Stimulated activated CD8-positive, alpha-beta memory T cell treated with anti-CD3 and anti-CD28 coated beads, Interleukin-7, amount 100 ng/mL, for 4 hours (primary cell): ENCODE measurements at places on chromosomes 7 and 10.

GRCh38 chr10:59741048-59741447, 12.2 kb downstream of the MRLN start:
- no peak for DNase-seq

DNA sequence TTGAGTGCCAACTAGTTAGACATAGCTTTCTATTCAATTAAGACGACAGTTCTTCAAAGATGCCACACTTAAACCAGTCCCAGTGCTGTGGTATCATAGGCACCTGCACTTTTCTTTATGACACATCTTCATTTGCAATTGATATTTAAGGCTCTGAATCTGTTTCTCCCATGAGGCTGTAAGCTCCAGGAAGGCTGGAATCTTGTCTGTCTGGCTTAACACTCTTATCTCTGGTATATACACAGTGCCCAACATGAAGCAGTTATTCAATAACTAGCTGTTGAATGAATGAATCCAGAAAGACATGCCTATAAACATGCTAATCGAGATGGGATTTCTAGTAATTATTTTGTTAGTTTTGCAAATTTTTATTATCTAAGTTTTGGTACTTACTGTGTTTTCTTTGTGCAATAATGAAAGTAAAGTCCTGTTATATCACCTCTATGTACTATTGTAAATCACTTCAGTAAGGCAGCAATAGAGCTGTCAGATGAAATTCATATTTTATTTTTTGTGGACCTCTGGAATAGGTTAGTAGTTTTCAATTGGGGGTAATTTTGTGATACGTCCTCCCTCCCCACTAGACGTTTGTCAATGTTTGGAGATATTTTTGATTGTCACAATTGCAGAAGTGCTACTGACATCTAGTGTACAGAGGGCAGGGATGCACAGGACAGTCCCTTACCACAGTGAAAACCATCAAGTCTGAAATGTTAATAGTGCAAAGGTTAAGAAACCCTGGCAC, 51.3 kb upstream of the STEAP4 start:
- DNase-seq = no peak

GRCh38 chr10:1048349-1048731, 579 bp downstream of the IDI1 start:
- peak; percentile 60 for DNase-seq

DNA sequence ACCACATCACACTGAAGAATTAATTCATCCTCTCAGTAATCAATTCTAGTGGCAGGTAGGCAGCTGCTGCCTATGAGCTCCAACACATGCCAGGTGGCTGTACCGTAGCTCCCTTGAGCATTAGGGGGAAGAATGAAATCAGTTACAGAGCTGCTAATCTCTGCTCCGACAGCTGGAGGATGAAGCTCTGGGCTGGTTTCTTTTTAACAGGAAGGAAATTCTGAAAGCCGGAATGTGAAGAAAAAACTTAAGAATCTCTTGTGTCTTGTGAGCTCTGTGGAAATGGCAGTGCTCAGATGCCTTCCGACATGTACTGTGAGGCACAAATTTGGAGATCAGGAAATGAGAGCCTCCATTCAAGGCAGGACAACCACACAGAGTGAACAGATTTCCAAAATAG, 2.8 kb upstream of the AHCYL2 start:
- no peak for DNase-seq

DNA sequence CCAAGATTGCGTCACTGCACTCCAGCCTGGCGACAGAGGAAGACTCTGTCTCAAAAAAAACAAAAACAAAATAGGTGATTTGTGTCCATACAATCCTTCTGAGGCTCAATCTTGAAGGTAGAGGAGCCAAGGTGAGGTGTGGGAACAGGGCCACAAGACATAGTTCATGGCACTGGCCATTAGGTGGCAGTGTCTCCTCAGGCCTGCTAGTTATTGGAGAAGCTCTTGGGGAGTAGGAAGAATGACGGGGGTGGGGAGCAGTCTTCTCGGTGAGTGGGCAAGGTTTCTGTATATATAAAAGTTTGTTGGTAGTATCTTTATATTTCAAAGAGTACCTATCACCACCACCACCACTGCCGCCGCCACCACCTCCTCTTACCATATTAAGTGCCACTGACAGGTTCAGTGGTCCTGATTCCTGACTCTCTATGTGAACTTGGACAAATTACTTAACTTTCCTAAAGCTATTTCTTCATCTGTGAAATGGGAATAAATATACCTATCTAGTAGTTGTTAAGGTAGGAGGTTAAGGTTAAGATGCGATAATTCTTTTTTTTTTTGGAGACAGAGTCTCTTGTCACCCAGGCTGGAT, 24.0 kb downstream of the CCSER2 start:
- peak; percentile 58 for DNase-seq

GRCh38 chr10:119807960-119808697, 64.5 kb downstream of the MCMBP start:
- no peak for DNase-seq

DNA sequence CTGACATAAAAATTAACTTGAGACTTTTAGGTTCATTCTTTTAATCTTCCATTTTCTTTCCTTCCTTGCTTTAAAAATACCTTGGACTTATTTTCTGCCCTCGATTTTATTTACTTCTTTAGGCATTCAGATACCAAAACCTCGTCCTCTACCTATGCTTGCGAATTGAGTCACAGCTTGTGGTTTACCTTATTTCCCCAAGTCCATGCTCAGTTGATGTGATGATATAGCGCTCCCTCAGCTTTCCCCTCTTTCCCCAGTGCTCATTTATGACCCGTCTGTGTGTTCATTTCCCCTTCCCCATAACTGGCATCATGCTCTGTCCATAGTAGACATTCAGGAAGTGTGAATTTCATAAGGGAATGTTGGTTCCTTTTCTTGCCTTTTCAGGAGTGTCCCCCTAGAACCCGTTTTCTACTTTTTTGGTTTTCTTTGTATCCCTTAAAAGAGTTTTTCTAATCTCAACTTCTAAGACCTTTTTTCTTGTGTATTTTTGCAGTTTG, 19.1 kb upstream of the PRKRIP1 start:
- no peak for DNase-seq

DNA sequence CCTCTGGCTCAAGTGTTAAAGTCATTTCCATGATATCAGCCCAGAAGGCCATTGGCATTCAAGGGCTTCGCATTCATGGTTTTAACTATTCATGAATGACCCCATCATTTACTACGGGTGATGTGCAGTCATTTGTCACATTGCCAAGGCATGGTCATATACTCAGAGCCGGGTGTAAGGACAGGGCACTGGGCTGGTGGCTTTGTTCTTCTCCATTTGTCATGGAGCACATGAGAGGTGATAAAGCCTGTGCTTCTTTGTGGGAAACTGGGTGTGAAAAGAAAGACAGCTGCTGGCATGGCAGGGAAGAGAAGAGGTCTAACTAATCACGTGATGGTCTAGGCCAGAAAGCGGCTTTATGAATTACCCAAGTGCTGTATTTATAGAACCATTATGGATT, 132.2 kb upstream of the PLXNA4 start:
- no peak for DNase-seq

- DNase-seq = no peak
Measured at GRCh38 chr10:125611756-125612155, 71.2 kb downstream of the TEX36 start.

DNA sequence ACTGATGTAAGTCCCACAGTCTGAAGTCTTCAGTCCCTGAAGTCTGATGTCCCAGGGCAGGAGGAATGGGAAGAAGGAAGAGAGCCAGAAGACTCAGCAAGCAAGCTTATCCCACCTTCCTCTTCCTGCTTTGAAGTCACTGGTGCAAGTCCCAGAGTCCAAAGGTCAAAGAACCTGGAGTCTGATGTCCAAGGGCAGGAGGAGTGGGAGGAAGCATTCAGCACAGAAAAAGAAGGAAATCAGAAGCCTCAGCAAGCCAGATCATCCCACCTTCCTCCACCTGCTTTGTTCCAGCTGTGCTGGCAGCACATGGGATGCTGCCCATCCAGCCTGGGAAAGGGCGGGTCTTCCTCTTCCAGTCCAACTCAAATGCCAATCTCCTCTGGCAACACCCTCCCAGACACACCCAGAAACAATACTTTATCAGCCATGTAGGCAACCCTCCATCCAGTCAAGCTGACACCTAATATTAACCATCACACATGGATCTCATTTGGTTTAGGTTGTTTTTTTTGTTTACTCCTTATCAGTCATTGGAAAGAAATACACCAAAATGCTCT, 50.9 kb downstream of the ADAM12 start:
- no peak for DNase-seq

DNA sequence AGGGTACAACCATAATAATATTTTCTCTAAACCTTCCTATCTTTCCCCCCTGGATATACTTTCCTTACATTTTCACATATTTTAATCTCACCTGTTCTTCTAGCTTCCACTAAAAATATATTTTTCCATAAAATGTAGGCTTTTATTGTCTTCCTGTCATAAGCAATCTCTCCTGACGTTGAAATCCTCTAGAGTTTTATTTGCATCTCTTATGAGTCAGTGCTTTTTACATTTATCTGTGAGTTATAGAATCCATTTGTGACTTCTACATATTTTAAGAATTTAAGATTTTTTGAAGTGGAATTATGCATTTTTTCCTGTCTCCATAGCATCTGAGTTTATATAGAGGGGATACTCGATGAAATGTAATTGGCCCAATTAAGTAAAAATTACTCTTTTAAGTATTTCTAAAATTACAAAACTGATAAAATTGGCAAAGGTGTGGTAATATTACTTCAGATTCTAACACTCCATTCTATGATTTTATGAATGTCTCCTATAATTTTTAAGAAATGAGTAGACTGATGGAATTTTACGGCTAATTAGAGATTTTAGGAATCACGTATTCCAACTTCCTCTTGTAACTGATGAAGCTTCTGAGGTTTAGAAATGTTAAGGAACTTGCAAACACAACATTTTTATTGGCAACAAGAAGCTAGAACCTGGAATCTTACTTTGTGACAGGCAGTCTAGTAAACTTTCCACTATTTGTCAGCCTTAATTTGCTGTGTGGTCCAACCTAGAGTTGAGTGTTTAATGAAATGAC, 422.9 kb upstream of the SEMA3A start:
- no peak for DNase-seq

GRCh38 chr7:48009954-48010353, 19.0 kb downstream of the SUN3 start:
- no peak for DNase-seq

- DNase-seq = no peak
Measured at GRCh38 chr10:110932505-110933180, 13.2 kb downstream of the SHOC2 start.

DNA sequence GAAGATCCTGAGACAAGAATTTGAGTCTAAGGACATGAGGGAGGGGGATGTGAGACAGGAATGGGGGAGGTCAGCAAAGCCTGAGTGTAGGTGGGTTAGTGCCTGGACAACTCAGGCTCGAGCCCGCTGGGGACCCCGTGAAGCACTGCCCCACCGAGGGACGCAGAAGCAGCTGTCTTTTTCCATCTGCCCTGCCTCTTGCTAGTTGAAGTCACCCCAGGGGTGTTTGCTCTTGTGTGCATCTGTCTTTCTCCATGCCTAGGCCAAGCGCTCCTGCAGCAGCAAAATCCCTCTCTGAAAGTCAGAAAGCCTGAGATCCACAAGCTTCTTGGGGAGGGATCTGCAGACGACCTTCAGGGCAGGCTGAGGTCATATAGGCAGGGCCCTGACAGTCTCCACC, 79.0 kb upstream of the CELF2 start:
- no peak for DNase-seq

DNA sequence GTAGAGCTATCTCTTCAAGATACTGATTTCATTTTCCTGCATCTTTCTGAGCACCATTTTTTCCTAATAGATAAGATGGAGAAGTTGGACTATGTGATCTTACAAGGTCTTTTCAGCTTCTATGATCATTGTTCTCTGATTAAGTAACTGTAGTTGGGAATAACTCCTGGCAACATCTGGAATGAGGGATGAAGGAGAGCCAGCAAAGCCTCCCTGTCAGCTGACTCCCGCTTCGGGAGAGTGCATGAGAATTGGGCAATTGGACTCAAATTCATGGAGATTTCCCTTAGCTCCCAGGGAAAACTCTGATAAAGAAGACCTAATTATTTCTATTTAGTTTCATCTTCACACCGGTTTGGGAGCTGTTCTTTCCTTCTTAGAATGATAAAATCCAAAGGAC, 146.1 kb downstream of the CCDC71L start:
- no peak for DNase-seq

GRCh38 chr7:51467384-51468017, 150.9 kb upstream of the COBL start:
- DNase-seq = no peak

- no peak for DNase-seq
Measured at GRCh38 chr7:57218196-57218716, 86.0 kb upstream of the ZNF479 start.

DNA sequence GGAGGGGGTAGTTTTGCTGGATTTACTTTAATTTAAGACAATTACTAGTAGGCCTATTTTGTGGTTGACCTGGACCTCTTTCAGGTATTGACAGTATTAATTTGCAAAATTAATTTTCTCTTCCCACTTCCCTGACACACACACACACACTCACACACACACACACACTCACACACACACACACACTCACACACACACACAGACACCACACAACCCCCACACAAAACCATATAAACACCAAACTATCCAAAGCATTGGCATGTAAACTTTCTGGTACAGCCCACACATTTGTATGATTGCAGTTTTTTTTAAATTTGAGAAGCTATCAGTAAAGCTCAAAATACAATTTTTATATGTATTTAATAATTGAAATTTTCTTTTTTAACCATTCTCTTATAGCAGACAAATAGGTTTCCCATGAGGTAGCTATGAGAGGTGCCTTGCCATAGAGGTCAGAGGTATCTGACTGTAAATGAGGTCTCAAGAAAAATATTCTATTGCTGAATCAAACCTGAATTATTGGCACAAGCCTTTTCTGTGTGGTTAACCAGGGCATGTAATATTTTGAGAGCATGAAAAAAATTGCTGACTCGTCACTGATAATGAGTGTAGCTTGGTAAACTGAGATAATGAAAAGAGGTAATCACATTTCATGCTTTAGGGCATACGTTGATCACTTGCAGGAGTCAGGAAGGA, 306.5 kb downstream of the GATA3 start:
- no peak for DNase-seq

DNA sequence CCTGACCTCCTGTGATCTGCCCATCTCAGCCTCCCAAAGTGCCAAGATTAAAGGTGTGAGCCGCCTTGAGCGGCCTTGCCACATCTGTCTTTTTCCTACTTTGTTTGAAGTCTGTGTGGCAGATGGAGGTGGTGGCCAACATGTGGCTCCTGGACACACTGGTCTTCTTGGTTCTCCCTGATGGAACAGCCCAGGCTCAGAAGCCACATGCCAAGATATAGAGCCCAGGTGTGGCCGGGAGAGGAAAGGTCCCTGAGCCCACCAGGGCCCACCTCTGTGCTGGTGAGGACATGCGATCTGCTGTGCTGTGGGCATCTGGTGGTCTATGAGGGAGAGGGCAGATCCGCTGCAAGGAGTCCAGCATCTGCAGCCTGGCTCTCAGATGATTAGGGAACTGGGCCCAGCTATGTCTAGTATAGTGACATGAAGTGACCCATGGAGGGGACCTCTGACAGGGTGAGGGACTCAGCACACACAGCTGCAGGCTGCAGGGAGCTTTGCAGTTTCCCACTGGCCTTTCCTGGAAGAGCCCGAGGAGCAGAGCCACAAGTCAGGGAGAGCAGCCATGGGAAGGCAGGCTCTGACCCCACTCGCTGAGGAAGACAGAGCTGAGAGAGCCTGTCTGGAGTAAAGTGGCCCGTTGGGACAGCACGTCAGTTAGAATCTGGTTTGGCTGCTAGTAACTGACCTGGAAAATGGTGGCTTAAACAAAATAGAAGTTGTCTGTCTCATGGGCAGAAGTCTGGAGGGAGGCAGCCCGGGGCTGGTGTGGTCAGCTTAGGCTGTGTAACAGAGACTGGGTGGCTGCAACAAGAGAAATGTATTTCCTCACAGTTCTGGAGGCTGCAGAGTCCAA, 25.9 kb downstream of the ADCY1 start:
- DNase-seq = no peak

- no peak for DNase-seq
Measured at GRCh38 chr7:10821156-10821555, 152.5 kb upstream of the PHF14 start.
